ENCODE measurements at places on chromosomes 12 and 14. TPM values are rescaled to one million over a fixed set of nuclear protein-coding genes. Genes with fewer than 3 reads are reported as not detected.

The APOF gene
- not detected for total RNA-seq

GRCh38 chr14:44820230-44820964, 141.3 kb downstream of the KLHL28 start:
- H3K27me3 ChIP-seq = no peaks in the 10 kb centered on the region
- H3K4me1 ChIP-seq = no peaks in the 10 kb centered on the region
- no peak for DNase-seq
- H3K27ac ChIP-seq = no peak overlapping the region
- no peak overlapping the region for H3K4me3 ChIP-seq

The HOXC10 gene
- total RNA-seq = not detected

DNA sequence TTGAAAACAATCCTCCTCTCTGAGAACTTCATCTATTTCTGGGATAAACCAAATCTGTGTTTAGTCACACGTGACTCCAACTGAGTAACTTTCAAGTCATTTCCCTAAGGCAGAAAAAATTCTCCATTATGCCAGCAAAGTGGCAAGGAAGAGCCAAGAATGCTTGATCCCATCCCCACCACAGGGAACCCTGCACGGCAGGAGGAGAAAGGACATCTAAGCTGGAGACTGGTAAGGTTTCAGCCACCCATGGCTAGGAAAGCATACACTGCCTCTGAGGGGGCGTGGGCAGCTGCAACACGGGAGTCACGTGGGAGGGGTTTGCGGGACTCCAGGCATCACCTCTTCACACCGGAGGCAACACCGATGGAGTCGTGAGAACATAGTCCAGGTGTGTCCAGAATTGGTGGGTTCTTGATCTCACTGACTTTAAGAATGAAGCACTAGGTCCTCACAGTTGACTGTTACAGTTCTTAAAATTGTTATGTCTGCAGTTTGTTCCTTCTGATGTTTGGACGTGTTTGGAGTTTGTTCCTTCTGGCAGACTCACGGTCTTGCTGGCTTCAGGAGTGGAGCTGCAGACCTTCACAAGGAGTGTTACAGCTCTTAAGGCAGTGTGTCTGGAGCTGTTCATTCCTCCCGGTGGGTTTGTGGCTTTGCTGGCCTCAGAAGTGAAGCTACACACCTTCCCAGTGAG, 2.7 kb upstream of the SIVA1 start:
- H3K4me1 ChIP-seq = peaks cover 27% of the 10 kb centered on the region
- no peak overlapping the region for H3K4me3 ChIP-seq
- DNase-seq = no peak
- no peaks in the 10 kb centered on the region for H3K27me3 ChIP-seq
- no peak overlapping the region for H3K27ac ChIP-seq
- H3K36me3 ChIP-seq = no peaks in the 10 kb centered on the region

The AICDA gene
- total RNA-seq = not detected

DNA sequence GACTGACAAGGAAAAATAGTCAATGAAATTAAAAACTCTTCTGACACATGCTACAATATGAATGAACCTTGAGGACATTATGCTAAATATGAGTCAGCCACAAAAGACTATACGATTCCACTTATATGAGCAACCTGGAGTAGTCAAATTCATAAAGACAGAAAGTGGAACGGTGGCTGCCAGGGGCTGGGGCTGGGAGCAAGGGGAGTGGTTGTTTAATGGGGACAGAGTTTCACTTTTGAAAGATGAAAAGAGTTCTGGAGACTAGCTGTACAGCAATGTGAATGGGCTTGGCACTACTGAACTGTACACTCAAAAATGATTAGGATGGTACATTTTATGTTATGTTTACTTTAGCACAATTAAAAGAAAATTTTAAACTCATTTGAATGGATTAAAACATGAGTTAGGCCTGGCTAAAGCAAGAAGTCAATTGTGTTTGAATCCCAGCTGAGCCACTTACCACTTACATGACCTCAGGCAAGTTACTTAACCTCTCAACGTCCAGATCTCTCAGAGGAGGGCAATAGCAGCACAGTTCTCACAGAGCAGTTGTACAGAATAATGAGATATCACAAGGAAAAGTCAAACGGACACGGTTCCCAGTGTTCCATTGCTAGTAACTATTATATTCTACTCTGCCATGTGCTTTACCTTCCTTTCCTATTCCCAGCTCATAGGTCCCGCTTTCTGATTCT, 102.5 kb downstream of the SPTSSA start:
- no peaks in the 10 kb centered on the region for H3K36me3 ChIP-seq
- no peaks in the 10 kb centered on the region for H3K27me3 ChIP-seq
- H3K4me1 ChIP-seq = no peaks in the 10 kb centered on the region
- no peak overlapping the region for H3K27ac ChIP-seq
- no peak overlapping the region for H3K4me3 ChIP-seq
- no peak for DNase-seq

GRCh38 chr12:95326855-95327254, 109.2 kb downstream of the VEZT start:
- H3K4me3 ChIP-seq = no peak overlapping the region
- no peaks in the 10 kb centered on the region for H3K27me3 ChIP-seq
- no peak for DNase-seq
- no peaks in the 10 kb centered on the region for H3K4me1 ChIP-seq
- H3K27ac ChIP-seq = no peak overlapping the region
- H3K36me3 ChIP-seq = no peaks in the 10 kb centered on the region

DNA sequence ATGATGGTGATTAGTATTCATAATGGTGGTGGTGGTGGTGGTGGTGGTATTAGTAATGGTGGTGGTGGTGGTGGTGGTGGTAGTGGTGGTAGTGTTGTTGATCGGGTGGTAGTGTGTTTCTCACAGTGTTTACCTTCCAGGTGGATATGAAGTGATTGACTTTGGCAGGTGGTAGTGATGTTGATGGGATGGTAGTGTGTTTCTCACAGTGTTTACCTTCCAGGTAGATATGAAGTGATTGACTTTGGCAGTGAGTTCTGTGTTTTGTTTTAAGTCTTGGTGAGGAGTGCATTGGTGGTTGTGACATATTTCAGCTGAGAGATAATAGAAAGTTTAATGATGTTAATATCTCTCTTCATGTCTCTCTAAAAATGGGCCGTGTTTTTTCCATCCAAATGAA, 189.4 kb downstream of the TMTC2 start:
- no peak overlapping the region for H3K27ac ChIP-seq
- H3K4me3 ChIP-seq = no peak overlapping the region
- H3K4me1 ChIP-seq = no peaks in the 10 kb centered on the region
- H3K27me3 ChIP-seq = no peaks in the 10 kb centered on the region
- no peaks in the 10 kb centered on the region for H3K36me3 ChIP-seq

The RASAL1 gene
- total RNA-seq = 1.4 TPM

DNA sequence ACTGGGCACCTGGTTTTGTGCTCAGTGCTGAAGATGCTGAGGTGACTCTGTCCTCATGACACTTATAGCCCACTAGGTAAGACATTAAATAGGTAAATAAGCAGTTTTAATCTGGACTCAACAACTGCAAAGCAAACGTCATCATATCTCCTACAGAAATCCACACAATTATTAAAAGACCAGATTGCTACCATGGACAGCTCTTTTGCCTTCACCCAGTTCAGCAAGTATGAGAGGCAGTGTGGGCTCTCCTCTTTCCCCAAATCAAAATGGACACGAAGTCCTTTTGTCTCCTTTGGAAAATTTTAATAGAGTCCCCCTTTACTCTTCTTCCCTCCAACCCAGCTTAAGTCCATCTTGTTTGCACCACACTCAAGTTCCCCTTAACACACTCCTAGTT, 171.1 kb downstream of the RPAP3 start:
- no peaks in the 10 kb centered on the region for H3K4me1 ChIP-seq
- H3K27ac ChIP-seq = no peak overlapping the region
- no peaks in the 10 kb centered on the region for H3K36me3 ChIP-seq
- no peak overlapping the region for H3K4me3 ChIP-seq
- peaks cover 4% of the 10 kb centered on the region for H3K27me3 ChIP-seq

DNA sequence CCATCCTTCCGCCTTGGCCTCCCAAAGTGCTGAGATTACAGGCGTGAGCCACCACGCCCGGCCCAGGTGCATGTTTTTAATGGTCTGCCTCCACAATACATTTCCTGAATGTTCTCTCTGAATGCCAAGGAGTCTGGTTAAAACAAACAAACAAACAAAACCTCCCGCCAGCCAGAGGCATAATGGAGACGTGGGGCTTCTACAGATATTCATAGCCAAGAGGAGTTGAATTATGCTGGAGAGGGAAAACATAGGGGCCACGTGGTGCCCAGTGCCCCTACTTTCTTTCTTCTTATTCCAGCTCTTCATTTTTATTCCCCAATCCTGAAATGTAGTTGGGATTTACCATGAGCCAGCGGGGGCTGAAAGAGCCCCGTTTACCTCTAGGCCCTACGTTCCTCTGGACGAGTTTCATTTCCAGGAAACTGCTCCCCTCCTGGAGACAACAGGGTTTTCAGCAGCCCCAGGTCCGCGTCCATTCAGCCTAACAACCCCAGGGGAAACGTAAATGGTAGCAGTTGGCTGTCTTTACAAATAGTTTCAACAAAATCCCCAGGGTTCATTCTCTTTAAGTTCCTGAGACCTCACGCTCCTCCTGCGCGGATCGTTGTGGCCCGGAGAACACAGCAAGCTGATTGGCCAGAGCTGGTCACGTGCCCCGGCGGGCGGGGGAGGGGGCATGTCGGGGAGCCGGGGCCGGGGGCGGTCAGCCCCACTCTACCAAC, 108.5 kb upstream of the ESRRB start:
- no peaks in the 10 kb centered on the region for H3K36me3 ChIP-seq
- peaks cover 8% of the 10 kb centered on the region for H3K4me1 ChIP-seq
- H3K27me3 ChIP-seq = no peaks in the 10 kb centered on the region
- no peak overlapping the region for H3K27ac ChIP-seq
- no peak for DNase-seq

All from CD4-positive, alpha-beta memory T cell (primary cell).